G401 (cell line): ENCODE measurements at places on chromosomes 3 and 15. TPM values are rescaled to one million over a fixed set of nuclear protein-coding genes. Genes with fewer than 3 reads are reported as not detected.

DNA sequence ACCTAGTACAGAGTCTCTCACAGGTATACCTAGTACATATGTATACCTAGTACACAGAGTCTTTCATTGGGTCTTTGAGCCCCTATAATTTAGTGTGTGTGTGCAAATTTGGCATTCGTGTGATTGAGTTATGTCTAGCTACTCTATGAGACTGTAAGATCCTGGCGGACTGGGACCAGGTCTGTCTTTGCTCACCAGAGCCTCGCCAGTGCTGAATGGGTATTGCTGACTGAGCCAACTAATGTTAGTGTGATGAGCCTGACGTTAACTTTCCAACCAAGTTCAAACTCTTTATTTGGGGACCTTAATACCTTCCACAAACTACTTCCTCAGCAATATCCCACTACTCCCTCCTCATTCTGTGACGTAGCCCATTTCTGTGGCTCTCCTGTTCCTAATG lies 35.6 kb downstream of the SETMAR start:
- no peak for DNase-seq

GRCh38 chr3:23991683-23992628 lies 46.9 kb downstream of the NR1D2 start:
- DNase-seq: peak; percentile 84

The CPEB1 gene
- 20.6 and 34.0 TPM in 2 replicates for total RNA-seq

The GOLGA6B gene
- not detected in 2 replicates for total RNA-seq

DNA sequence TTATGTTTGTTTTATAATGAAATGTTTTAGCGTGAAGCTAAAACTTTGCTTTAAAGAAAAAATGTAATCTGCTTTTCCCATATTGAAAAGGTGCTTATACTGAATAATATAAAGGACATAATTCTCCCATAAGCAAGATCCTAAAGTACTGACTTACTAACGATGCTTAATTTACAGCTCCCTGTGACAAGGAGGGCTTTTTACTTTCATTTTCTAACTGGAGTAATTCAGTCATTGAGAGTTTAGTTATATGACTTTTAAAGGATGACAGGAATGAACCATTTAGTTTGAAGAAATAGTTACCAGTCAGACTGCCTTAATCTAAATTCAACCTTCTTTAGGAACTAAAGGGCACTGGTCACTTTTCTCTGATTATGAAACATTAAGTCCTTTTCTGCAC lies 19.3 kb upstream of the ZPLD1 start:
- DNase-seq: no peak

- no peak for DNase-seq
These were observed 3.8 kb downstream of the SHOX2 start for GRCh38 chr3:158102242-158103080.

DNA sequence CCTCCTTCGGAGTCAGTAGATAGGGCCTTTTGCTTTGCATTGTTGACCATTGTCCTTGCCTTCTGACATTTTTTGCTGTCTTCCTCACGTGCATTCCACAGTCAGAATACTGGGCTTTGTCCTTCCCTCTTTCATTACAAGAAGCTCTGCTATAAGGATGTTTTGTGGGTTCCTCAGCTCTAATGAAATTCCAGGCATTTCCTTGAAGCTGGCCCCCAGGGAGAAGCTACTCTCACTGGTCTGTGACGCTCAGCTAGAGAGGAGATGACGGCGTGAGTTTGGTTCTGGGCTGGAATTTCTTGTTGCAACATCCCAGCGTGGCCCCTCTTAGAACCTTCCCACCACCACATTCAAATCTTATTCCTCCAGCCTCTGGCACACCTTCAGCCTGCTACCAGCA lies 210.2 kb downstream of the TJP1 start:
- no peak for DNase-seq

DNA sequence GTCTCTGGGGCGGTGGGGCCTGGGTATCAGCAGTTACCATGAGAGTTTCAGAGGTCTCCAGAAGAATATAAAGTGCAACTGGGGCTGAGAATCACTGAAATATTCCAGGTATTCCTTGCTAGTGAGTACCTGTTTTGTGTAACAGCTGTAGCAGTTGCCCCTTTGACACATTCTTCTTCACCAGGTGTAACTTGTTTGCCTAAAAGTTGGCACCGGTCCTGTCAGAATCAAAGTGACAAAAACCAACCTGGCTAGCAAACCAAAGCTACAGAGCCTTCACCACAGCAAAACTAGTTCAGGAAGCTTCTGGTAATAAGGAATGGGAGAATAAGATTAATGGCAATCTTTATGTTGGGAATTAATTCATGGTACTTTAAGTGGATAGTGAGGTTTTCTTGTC lies 296.0 kb downstream of the NAALADL2 start:
- no peak for DNase-seq
